ENCODE measurements at places on chromosomes 11 and 22.

GRCh38 chr11:113651023-113651422, 55.1 kb downstream of the TMPRSS5 start:
- no peak for DNase-seq

DNA sequence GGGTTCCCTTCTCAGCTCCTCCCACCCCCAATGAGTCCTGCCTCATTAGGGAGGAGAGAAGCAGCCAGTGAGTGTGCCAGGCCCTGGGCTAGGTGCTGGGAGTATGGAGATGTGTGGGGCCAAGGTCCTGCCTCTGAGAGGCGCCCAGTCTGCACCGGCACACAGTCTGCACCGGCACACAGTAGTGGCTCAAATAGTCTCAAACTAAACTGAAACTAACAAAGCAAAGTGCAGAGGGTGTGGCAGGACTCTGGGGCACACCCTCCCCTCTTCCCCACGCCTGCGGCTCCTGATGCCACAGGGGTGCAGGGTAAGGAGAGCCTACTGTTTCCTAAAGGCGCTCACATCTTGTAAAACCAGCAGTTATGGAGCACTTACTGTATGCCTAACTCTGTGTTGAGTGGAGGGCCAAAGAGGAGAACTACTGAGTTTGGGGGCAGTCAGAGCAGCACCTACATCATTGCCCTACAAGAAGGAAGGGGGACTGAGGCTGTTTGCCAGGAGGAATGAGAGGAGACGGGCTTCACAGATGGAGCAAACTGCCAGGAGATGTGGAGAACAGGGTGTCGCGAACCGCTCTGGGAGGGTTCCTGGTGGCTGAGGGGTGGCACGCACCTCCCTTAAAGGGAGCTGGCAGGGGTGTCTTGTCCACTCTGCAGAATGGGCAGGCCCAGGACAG, 939 bp upstream of the SH3BP1 start:
- no peak for DNase-seq

GRCh38 chr11:18261721-18262120, 4.3 kb upstream of the SAA1 start:
- DNase-seq, result no peak

GRCh38 chr22:48845356-48845936, 982.2 kb downstream of the BRD1 start:
- DNase-seq, result no peak

DNA sequence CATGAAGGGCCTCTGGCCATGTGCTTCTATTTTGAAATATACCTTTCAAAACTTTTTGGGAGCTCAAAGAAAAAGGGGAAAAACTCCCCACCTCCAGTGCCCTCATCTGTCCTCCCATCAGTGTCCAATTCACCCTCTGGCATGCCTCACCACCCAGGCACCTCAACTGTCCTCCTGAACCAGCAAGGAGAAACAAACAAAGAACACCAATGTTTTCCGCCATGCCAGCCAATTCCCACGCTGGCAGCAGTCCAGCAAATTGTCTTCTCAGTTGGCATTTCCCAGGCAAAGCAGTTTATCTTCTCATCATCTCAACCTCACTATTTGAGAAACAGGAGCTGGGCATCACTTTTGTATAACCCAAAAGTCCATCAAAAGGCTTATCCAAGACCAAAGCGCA, 496.9 kb downstream of the SOX6 start:
- DNase-seq, result no peak

DNA sequence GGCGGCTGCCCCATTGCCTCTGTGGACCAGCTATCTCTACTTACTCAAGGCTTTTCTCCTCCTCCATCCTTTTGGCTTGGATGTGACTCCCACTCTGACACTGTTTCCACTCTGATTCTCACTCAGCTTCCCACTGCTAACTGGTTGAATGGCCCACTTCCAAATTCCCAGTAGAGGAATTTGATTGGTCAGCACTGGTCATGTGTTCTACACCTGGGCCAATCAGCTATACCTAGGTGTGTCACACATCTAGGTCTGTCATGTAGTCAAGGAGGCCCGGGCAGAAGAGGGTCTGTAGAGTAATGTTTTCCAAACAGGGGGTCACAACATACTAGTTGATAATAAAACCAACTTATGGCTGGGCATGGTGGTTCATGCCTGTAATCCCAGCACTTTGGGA, 53.3 kb downstream of the TPBGL start:
- DNase-seq, result no peak

GRCh38 chr22:49475253-49475652, 352.4 kb downstream of the BRD1 start:
- DNase-seq, result no peak

- no peak for DNase-seq
These were observed 55.3 kb downstream of the ZNF143 start for GRCh38 chr11:9516113-9516512.

DNA sequence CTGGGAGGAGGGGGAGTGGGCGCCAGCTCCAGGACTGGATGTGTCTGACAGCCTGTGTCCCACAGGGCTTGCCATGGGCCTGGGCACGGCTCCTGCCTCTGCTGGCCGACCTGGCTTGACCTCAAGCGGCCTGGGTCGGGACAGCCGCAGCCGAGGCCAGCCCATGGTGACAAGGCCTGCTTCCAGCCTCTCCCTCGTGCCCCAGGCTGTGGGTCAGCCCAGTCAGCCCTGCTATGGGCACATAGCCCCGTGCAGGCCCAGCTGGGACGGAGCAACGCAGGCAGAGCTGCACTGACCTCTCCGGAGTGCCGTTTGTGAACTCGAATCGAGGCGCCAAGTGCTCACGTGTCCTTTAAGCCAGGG, 17.9 kb downstream of the OSBPL5 start:
- DNase-seq, result no peak

DNA sequence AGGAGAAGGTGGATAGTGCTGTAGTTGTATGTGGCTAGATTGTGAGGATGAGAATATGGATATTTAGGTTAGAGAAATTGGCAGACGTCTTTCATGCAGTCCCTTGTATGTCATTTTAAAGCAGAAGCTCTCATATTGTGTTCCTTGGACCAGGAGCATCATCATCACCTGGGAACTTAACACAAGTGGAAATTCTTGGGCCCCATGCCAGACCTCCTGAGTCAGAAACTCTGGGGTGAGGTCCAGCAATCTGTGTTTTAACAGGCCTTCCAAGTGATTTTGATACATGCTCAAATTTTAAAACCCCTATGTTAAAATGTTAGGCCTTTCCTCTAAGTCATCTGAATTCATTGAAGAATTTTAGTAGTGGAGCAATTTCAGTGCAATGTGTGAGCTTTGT, 34.8 kb downstream of the JHY start:
- DNase-seq, result no peak

- DNase-seq, result no peak
These were observed 53.7 kb downstream of the PARVA start for GRCh38 chr11:12430954-12431595.

GRCh38 chr11:62146476-62147200, 22.8 kb downstream of the INCENP start:
- DNase-seq, result no peak

DNA sequence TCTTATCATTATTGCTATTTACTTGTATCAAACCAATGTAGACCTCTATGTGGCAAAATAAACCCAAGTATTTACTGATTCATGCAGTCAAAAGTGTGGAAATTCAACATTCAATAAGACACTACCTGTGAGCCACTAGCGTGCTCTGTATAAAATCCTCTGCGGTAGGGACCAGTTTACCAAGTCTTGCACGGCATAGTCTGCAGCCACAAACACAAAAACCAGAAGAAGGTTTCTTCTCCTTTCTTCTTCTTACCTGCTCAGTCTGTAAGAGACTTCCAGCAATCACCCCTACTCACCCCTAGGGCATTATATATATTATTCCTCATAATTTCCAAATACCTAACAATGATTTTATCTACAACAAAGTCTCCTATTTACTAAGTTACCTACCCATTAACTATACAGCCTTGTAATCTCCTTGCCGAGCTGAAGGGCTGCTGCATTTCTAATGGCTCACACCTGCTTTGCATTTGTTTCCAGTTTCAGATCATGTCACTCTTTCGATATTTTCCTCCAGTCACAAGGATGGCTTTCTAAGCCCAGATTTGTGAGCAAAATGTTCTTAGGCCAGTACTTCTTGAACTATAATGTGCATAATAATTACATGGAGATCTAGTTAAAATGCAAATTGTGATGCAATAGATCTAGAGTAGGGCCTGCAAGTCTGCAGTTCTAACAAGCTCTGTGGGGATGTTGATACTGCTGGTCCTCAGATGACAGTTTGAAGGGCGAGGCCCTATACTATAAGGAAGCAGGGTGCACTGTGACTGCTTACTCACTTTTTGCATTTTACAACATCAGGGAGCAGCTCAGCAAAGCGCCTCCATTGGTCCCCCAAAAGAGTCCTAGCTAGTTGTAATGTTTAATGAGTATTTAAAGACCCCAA, 191.9 kb upstream of the DDI1 start:
- no peak for DNase-seq

- DNase-seq, result no peak
These were observed 51.1 kb upstream of the LMO2 start for GRCh38 chr11:33942954-33943353.

GRCh38 chr11:105357764-105358163, 218.2 kb upstream of the CARD18 start:
- no peak for DNase-seq

DNA sequence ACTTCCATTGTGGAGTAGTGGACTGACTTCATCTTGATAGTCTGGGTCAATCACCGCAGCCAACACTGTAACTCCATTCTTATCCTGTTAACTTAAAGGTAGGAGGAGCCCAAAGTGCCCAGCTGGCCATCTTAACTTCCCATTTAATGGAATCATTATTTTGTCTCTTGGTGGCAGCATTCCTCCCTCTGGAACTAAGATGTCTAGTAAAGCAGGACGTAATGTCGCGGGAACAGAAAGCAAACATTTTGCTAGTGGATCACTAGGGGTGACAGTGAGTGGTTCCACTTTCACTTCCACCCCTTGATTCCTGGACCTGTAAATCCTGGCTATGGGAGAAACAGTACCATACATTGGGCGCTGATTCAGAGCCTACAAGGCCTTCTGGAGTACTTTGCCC, 71.4 kb downstream of the GAB4 start:
- DNase-seq, result no peak

DNA sequence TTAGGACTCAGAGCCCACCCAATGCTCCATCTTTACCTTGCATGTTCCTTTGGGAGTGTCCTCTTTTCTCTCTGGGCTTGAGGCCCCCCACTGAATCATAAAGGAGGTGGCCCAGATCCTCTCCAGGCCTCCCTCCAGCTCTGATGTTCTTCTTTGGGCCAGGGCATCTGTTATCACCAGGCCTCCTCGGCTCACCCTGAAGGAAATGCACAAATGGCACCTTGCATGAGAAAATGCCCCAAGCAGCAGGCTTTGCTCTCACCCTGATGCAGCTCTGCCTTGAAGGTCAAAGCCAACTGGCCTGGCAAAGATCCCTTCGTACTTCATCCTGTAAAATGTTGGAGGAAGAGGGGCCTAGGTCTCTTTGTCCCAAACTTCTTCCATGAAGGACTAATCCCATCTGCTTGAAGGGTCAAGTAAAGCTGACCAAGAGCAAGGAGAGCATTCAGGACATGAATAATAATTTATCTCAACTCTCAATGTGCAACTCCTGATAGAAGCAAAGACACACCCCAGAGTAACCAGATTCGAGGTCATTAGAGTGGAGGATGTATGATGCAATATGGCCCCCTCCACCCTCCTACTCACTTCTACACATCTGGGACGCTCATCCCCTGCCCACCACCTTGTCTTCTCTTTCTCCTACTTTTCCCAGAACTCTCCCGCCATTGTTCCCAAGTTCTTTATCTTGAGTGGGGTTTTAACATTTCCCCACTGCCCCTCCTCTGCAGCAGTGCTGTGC, 9.5 kb downstream of the APOL6 start:
- no peak for DNase-seq

DNA sequence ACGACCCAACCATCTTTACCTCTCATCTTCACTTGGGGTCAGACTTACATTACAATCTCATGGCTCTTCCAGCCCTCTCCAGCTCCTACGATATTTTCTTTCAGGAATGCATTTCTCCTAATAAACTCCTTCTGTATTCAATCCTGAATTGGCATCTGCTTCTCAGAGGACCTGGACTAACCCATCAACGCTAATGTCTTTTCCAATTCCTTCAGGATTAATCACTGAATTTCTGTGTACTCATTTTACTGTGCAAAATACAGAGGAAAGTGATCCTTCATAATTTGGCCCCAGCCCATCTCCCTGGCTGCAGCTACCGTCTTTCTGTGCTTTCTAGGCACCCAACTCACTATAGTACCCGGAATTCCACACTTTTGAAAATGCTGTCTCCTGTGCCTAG, 239.2 kb downstream of the METTL15 start:
- no peak for DNase-seq

GRCh38 chr11:121417055-121417551, 35.0 kb upstream of the SORL1 start:
- peak; percentile 86 for DNase-seq

- no peak for DNase-seq
These were observed 2.1 kb downstream of the LPXN start for GRCh38 chr11:58573451-58574104.
